ENCODE measurements at places on chromosomes 6 and 20.
A peak's percentile ranks its signal among the peaks of the same experiment; 100 is the strongest.

DNA sequence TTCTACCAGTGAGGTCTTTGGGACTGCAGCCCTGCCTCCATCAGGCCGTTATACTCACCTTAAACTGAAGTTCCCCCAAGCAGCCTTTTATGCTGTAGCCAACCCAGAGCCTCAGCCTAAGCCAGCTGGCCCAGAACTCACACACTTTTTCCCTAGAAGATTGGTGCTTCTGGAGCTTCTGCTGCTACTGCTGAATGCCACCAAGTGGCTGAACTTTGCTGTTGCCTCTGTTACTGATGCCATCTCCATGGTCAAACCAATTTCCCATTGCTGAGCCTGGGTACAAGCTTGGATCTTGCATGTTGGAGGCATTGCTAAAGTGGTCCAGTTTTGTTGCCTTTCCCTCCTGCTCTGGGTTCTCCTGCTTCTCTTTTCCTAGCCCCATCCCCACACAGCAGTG, 15.0 kb upstream of the TBX18 start:
- DNase-seq: no peak

DNA sequence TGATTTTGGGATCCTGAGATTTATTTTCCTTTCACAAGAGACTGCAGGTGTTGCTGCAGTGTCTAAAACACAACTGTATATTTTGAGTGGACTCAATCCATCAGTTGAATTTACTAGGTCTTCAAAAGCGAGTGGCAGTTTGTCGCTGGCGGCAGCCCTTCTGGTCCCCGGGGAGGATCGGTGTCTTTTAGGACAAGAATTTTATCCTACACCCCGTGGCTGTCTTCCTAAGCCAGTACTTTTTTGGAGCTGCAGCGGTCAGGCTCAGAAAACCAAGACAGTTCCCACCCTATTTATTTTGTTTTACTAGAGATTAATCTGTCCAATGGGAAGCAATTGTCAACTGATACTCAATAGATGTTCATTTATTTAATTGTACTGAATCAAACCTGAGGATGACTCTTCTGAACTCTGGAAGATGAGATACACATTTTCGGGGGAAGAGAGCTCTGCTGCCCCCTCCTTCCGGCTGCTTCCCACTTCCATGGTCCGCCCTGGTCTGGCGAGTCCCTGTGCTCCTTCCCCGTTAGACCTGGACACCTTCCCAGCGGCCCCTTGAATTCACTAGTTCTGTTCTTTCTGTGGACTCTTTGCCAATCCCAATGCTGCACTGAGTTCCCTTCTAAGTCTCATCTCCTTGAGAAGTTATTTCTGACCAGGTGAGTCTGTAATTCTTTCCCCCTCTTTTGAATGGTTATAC, 90.6 kb downstream of the ERMARD start:
- DNase-seq: no peak

DNA sequence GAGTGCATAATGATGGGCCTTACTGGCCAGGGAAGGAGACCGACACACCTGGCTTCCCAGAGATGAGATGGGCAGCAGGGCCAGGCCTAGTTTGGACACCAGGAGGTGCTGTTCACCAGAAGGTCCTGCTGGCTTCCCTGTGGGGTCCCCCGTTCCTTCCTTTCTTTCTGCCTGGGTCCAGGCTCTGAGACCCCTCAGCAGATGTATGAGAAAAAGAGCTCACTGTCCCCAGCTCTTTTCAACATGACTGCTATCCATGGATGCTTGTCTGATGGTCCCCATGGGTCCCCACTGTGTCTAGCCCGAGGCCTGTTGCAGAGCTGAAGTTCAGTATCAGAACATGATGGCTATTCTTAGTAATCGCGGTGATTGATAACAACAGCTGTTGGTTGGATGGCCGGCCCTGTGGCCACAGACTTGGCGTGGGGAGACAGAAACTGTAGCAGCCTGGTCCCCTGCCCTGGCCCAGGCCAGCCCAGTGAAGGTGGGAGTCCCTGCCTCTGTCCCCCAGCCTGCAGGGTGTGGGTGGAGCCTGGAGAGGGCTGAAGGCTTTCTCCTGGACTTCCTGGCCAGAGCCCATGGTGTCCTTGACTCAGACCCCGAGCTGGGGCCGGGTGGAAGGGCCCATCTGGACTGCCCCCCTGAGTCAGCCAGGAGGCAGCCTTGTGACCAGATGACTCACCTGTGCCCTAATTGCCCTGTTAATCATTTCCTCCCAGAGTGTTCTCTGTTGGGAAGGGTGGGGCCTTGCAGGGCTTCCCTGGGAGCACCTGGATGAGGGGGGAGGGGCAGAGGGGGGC, 9.9 kb upstream of the BAK1 start:
- DNase-seq: peak; percentile 31

GRCh38 chr20:32010101-32010500, at the start of gene CCM2L:
TSS of gene CCM2L (plus strand) at chr20:32010438. CDS start at chr20:32010455, 17 bp downstream.
- DNase-seq: no peak

DNA sequence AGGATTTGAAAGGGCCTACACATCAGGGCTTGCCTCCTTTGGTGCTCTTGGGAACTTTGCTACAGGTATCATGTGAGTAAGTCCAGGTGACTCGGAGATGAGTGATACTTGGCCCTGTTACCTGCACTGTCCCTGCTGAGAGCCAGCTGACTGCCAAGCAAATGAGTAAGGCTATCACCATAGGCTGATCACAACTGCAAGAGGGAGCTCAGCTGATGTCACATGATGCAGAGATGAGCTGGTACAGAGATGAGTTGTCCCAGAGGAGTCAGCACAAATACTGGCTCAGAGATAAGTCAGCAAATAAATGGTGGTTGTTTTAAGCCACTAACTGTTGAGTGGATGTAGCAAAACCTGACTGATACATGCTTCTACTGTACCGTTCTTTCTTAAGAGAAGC, 41.4 kb downstream of the LAMP5 start:
- no peak for DNase-seq

DNA sequence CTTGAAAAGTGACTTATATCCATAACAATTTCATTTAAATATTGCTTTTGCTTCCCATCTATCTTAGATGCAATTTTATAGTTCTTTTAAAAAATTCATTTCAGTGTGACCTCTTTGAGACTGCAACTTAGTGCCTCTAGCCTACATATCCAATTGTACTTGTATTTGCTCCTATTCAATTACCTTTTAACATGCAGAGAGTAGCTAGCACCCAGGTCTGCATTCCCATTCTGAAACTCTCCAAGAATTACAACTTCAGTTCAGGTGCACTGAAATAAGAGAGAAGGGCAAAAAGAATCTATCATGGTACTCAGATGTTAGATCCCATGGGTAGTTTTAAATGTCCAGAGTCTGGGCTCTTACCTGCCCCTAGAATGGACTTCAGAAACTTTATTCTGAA, 765.4 kb upstream of the SLC35B3 start:
- DNase-seq: no peak

GRCh38 chr20:41927655-41928054, 309.5 kb upstream of the CHD6 start:
- DNase-seq: no peak

GRCh38 chr6:33895296-33895695, 91.5 kb upstream of the MLN start:
- DNase-seq: no peak

DNA sequence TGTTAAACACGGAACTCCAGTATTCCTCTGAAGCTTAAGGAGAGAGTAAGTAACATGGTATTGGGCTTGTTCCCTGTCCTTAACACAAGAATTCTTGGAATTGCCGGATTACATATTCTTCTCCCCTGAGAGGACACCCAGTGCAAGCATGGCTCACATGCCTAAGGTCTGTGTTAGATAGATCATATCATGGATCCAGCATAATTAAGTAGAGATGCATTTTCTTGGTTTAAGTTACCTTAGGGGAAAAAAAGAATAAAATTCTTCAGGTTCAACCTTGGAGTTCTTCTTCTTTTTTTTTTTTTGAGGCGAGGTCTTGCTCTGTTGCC, 53.9 kb downstream of the AKAP12 start:
- DNase-seq: no peak

- DNase-seq: peak; percentile 87
These were observed 58.1 kb downstream of the RNF217 start for GRCh38 chr6:125020385-125020784.

- DNase-seq: no peak
These were observed 25.8 kb downstream of the SYNDIG1 start for GRCh38 chr20:24495266-24495665.

- DNase-seq: peak; percentile 93
These were observed 84.4 kb downstream of the INSM1 start for GRCh38 chr20:20452254-20452676.

DNA sequence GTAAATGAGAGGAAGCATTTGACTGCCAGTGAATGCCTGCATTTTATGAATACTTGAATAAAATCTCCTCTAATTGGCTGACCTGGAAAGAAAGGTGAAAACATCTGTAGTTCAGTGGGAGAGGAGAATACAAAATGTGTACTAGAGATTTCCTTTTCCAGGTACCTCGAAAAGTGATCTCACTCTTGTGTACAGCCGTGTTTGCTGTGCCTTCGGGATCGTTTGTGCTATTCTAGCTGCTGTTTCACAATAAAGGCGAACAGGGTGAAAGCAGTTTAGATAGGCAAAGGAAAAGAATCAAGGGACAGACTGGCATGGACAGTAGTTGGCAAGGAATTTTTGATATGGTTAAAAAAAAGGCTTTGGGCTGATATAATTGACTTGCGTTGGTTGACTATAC, 112.3 kb downstream of the ARID1B start:
- no peak for DNase-seq

DNA sequence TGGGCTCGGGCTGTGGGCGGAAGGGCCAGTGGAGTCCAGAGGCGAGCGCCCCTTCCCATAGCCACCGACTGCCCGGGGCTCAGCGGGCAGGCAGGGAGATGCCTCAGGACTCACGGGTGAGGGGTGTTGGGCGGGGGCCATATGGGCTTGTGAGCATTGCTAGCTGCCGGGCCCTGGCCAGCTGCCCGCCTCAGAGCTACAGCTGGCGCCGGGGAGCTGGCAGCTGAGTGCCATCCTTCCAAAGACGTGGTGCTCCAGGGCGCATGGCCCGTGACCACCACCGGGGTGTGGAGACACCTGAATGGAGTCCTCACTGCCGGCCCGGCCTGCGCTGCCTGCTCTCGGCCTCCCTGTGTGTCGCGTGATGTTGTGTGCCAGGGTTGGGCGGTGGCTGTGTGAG, 10.6 kb upstream of the RBBP8NL start:
- peak; percentile 16 for DNase-seq

GRCh38 chr6:90103056-90103800, 193.4 kb downstream of the BACH2 start:
- DNase-seq: no peak

GRCh38 chr6:35312076-35312800, 14.6 kb downstream of the DEF6 start:
- no peak for DNase-seq

DNA sequence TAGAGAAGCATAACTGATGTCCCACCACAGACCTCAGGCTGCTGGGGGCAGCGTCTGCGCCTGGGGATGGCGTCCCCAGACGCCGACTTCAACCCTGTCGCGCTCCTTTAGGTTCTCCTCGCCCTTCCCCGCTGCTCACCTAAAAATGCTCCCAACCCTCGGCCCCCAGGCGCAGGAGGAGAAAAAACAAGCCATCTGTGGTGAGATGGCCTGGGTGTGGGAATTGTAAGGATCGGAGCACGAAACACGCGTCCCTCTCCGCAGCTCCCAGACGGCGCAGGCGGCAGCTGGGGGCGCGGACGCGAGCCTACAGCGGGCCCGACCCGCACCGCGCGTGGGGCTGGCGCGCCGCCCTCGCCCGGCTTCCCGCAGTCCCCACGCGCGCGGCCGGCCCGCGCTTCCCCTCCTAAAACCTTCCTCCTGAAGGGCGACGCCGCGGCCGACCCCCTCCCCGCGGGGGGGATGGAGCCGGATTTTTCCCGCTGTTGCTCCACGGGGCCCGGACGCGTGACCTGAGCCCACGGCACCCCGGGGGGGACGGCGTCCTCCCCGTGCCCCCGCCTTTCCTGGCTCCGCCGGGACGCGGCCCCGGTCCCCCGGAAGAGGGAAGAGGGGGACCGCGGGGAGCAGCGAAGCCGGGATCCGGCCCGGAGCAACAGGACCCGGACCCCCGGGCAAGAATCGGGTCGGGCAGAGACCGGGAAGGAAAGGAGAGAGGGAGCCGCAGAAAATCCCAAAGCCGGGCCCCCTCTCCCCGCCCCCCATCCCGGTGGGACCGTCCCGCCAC, 611 bp downstream of the EPB41L2 start:
- no peak for DNase-seq

DNA sequence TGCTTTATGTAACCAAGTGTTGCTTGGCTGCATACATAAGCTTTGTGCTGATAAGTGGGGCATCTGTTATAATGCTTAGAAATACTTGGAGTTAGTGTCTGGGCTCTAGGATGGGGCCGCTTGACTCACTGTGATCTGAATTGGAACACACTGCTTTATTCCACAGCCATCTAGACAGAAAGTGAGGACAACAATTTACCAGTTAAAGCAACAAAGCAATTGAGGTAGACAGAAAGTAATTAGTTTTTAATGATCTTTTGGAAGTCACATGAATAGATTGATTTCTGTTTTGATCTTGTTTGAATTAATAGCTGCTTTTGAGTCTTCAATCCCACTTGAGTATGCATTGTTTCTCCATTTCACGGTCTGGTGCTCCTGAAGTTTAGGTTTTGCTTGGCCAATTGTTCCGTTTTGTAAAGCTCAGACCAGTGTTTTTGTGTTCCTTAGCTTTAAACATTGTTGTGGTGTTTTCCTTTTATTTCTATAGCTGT, 157.5 kb downstream of the TRMT11 start:
- no peak for DNase-seq

GRCh38 chr6:50993941-50994720, 175.5 kb downstream of the TFAP2B start:
- DNase-seq: no peak

GRCh38 chr6:165556116-165556843, 106.8 kb downstream of the PDE10A start:
- DNase-seq: no peak

DNA sequence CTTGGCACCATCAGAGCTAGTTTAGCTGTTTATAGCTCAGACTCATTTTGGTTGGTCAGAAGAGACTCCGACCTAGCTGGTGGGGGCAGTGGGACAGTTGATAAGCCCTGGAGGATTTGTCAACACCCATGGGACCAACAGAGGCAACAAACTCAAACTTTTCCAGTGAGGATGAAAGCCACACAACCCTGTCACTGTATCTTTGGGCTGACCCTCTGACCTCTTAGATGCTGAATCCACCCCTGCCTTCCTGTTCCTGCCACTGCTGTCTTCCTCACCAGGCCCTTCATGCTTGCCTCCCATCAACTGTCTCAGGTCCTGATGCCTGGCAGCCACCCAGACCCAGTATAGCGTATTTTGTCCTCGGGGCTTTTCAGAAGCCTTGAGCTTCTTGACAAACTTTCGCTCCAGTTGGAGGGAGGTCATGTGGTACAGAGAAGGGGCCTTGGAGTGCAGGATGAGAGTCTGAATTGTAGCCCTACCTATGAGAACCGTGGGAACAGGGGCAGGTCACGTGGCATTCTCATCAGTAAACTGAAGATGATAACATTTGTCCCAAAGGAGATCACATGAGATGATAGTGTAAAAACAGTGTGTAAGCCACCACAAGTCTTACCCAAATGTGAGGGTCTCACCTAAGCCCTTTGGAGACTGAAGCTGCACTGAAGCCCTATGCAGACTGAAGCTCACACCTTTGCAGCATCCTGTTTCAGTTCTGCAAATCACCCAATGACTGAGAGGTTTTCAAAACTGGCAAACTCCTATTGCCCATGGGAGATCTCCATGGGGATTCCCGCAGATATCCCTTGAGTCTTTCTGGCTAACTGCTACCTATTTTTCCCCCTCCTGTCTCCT, 72.0 kb upstream of the F13A1 start:
- no peak for DNase-seq

- no peak for DNase-seq
These were observed 28.7 kb downstream of the SGK1 start for GRCh38 chr6:134289204-134289575.

Data from NCI-H1694 (cell line).